ENCODE measurements at places on chromosomes 5 and 9. TPM values are rescaled to one million over a fixed set of nuclear protein-coding genes. Genes with fewer than 3 reads are reported as not detected.

C9orf152 gene
- polyA plus RNA-seq = 10.3 TPM

PCDHB6 gene
- 3.7 TPM for polyA plus RNA-seq

DNA sequence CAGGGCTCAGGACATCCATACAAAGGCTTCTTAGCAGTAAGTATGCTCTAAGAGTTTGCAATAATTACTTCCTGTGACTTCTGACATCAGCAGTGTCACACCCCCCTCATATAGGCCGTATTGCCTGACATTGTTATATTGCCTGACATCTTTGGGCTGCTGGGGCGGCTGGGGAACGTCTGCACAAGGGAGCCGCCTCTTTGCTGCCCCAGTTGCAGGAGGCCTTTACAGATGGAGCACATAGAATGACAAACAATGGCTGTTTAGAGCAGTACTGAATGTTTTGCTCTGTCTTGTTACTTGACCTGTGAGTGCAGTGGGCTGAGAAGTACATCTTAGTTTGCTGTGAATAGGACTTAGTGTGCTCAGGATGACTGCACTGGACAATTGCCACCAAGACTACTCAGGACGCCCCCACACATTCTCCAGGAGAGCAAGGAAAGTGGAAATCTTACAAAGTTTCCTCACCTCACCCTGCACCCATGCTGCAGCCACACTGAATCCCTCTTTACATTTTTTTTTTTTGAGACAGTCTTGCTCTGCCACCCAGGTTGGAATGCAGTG lies 65.4 kb upstream of the SPOCK1 start:
- no peak for DNase-seq

DNA sequence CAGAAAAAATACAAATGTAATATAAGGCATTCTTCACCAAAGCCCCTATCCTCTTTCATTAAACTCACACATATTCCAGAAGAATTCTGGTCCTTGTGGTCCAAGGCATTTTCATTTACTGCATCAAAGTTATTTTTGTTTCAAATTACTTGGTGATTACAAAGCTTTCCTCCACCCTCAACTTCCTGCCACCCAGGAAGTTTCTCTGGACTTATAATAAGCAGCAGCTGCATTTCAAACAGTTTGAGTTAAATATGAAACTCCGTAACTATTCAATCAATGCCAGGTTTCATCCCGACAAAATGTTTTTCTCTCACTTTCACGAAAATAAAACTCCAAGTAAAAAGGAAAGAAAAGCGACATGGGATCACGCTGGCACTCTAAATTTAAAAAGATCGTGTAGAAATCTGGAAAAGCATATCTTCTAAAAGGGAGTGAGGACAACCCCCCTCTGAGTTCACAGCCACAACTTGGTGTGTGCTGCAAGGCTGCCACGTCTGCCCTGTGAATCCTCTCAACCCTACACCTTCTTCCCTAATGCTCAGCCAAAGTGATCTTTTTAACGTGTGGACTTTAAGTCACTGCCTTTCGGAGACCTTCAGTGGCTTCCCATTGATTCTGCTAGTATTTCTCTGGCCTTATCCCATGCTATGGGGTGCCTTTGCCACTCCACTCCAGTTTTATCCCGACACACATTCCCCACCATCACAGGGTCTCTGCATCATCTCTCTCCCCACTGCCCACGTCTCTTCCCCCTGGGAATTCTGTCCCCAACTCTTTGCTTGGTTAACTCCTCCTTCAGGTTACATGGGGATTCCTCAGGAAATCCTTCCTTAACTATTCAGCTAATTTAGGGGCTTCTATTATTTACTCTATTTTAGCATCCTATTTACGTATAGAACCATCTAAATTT lies 91.1 kb upstream of the CER1 start:
- DNase-seq = no peak

DNA sequence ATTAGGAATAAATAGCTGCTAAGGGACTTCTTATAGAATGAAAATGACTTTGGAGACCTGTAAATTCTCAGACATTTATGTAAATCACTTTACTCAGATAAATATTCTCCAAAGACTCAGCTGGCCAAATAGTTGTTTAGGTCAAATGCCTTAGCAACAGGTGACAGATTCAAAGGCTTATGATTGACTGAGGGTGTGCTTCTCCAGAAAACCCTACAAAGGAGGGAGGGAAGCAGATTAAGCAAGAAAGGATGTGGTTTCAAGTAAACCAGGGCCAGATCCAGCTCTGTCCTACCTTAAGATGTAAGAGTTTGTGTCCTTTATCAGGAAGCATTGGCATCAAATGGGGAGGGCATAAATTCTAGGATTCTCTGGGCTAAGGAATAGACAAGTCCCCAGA lies 433.0 kb downstream of the TLE1 start:
- DNase-seq = no peak
